Stimulated activated CD8-positive, alpha-beta memory T cell treated with anti-CD3 and anti-CD28 coated beads, Interleukin-4, amount 100 ng/mL, for 4 hours (primary cell): ENCODE measurements at places on chromosomes 5 and 9.

DNA sequence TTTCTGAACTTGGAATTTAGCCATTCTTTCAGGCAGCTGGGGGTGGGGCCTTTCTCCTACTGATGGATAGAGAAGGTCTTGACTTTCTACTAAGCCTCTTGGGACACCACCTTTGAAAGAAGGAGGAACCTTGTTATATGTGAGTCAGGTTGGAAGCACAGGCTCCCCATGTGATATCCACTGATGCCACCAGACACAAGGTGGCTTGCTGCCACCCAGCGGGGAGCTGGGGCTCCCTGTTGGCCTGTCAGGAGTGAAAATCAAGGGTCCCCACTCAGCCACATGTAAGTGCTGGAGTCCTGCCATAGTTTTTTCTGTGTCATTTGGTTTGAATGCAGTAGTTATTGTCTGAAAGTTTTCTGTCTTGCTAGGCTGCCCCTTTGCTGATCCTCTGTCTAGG, 252.4 kb upstream of the NFIL3 start:
- DNase-seq: no peak

DNA sequence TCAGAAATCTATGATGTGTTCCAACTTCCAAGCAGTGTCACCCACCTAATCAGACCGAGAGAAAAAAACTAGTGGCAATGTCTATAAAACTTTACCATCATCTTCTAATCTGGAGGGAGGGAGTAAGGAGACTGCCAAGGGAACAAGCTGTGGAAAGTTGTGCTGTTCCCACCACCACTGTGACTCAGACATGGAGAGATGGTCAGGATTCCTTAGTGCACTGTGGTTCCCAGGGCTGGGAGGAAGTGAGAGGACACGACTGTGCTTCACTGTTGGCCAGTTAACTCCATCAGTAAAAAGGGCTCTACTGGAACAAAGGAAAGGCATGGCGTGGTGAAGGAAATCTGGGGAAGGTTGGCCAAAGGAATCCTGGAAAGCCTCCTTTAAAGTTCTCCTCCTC, 18.8 kb downstream of the TICAM2 start:
- DNase-seq: no peak

- DNase-seq: no peak
Measured at GRCh38 chr5:160792281-160792680, 59.7 kb downstream of the ATP10B start.

GRCh38 chr5:98936948-98937715, 8.3 kb upstream of the CHD1 start:
- no peak for DNase-seq

GRCh38 chr9:108245901-108246300, 609.9 kb downstream of the ACTL7B start:
- DNase-seq: no peak
